ENCODE measurements at places on chromosomes 7 and 10.

DNA sequence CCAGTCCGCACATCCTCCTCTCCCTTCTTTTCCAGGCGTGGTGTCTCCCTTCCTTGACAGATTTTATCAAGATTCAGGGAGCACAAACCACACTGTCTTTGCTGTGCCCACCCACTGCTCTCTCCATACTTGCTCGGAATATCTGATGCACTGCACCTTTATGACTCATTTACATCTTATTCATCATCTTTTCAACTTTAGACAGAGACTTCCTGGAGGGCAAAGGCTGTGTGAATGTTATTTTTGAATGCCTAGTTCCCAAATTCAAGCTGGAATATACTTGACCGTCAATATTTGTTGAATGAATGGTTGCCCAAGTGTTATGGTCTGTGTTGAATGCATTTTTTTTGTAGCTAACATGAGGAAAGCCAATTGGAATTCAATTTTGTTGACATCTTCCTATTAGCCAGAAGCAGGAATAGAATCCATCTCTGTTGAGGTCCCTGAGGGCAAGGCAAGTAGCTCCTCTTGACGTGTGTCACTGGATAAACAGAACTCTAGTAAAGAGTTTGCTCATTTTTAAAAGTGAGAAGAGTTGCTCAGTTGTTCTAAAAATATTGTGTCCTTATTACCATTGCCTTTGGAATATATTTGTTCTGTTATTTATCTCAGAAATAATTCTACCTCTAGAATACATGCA is 95.0 kb downstream of the KLF6 start:
- DNase-seq: peak; percentile 91
- H3K27ac ChIP-seq: peak overlapping the region; percentile 84
- H3K27me3 ChIP-seq: no peaks in the 10 kb centered on the region
- no peaks in the 10 kb centered on the region for H3K36me3 ChIP-seq
- no peak overlapping the region for H3K4me3 ChIP-seq
- peaks cover 22% of the 10 kb centered on the region for H3K4me1 ChIP-seq

- DNase-seq: no peak
- H3K4me1 ChIP-seq: peaks cover 12% of the 10 kb centered on the region
- no peaks in the 10 kb centered on the region for H3K27me3 ChIP-seq
- no peak overlapping the region for H3K4me3 ChIP-seq
Observed at GRCh38 chr7:83672157-83672556, 23.2 kb upstream of the SEMA3E start.

GRCh38 chr10:119724593-119725516 is 995 bp upstream of the INPP5F start:
- peaks cover 20% of the 10 kb centered on the region for H3K4me1 ChIP-seq
- H3K27me3 ChIP-seq: no peaks in the 10 kb centered on the region
- peak overlapping the region; percentile 70 for H3K4me3 ChIP-seq
- no peak for DNase-seq
- H3K27ac ChIP-seq: peak overlapping the region; percentile 62
- H3K36me3 ChIP-seq: no peaks in the 10 kb centered on the region

GRCh38 chr7:151379534-151380198 is 30.2 kb downstream of the WDR86 start:
- H3K4me1 ChIP-seq: no peaks in the 10 kb centered on the region
- no peak overlapping the region for H3K4me3 ChIP-seq
- no peaks in the 10 kb centered on the region for H3K36me3 ChIP-seq
- no peak for DNase-seq
- no peak overlapping the region for H3K27ac ChIP-seq

DNA sequence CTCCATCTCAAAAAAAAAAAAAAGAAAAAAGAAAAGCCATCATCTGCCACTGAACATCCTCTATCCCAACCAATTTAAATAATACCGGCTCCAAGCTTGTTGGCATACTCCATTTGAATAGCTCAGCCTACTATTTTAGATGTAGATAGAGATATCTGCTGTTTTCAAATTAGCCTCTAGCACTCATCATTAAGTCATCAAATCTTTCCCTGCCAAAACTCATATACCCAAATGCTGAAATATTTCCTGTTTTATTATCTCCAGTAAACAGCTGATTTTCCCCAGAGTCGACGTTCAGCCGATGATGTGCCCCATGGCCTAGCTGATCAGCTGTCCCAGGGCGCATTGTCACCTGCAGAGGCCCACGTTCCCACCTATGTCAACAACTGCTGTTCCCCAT is 34.5 kb upstream of the FRMD4A start:
- no peak overlapping the region for H3K4me3 ChIP-seq
- no peaks in the 10 kb centered on the region for H3K4me1 ChIP-seq
- H3K27ac ChIP-seq: no peak overlapping the region
- no peak for DNase-seq

Measured in PC-9 (cell line).